A673 (cell line): ENCODE measurements at places on chromosomes 13 and 19. TPM values are rescaled to one million over a fixed set of nuclear protein-coding genes. Genes with fewer than 3 reads are reported as not detected.

- DNase-seq = peak; percentile 80
- H3K36me3 ChIP-seq = no peaks in the 10 kb centered on the region
- H3K4me1 ChIP-seq = no peaks in the 10 kb centered on the region
- H3K27ac ChIP-seq = no peak overlapping the region
Measured at GRCh38 chr19:18251587-18252369, 22.5 kb downstream of the IQCN start.

- H3K27me3 ChIP-seq = no peaks in the 10 kb centered on the region
- H3K4me3 ChIP-seq = no peak overlapping the region
- no peak overlapping the region for H3K27ac ChIP-seq
Measured at GRCh38 chr13:42350141-42350540, 78.2 kb downstream of the AKAP11 start.

GRCh38 chr13:44810061-44810840 is 179.0 kb downstream of the NUFIP1 start:
- no peak overlapping the region for H3K27ac ChIP-seq
- no peaks in the 10 kb centered on the region for H3K27me3 ChIP-seq
- H3K4me3 ChIP-seq = no peak overlapping the region

The PEAK3 gene
- not detected in 2 replicates for total RNA-seq

DNA sequence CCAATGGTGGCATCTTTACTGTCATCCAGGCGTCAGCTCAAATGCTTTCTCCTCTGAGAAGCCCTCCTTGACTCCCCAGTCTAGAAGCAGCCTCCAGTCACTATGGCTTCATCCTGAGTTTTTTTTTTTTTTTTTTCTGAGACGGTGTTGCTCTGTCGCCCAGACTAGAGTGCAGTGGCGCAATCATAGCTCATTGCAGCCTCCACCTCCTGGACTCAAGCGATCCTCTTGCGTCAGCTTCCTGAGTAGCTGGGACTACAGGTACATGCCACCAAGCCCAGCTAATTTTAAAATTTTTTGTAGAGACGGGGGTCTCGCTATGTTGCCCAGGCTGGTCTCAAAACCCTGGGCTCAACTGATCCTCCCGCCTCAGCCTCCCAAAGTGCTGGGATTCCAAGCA is 4.2 kb downstream of the NRTN start:
- H3K36me3 ChIP-seq = no peaks in the 10 kb centered on the region
- H3K4me1 ChIP-seq = peaks cover 16% of the 10 kb centered on the region
- H3K4me3 ChIP-seq = no peak overlapping the region
- no peak overlapping the region for H3K27ac ChIP-seq
- no peak for DNase-seq
- no peaks in the 10 kb centered on the region for H3K27me3 ChIP-seq

The B3GLCT gene
- total RNA-seq = 8.5 and 9.6 TPM in 2 replicates

DNA sequence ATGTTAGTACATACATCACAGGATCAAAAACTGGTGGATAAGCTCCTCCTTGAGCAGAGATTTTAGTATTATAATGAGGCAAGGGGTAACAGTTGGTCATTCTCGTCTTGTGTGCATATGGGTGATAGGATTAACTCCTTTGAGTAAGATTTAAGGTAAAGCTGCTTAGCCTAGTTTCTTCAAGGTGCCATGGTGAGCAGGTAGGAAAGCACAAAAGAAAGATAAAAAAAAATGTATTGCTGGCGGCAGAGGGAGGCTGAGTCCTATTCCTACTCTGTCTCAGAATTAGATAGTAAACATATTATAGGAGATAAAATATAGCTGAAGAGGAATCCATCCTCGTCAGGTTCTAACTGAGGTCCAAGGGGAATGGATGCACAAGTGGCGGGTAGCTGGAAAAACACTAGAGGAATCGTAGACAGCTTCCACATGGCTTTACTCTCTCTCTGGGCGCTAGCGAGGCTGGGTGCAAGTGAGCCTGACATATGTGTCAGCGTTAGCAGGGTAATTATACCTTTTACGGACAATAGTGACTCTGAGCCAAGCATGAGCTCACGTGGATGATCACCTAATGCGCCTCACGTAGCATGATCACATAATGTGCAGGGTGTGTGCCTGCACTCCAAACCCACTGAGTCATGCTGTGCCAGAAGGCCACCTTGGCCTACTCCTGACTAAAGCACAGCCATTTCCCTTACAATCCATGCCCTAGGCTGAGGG is 734.3 kb upstream of the MIR17HG start:
- H3K27me3 ChIP-seq = no peaks in the 10 kb centered on the region
- no peaks in the 10 kb centered on the region for H3K4me1 ChIP-seq
- H3K4me3 ChIP-seq = no peak overlapping the region
- DNase-seq = no peak
- no peaks in the 10 kb centered on the region for H3K36me3 ChIP-seq
- H3K27ac ChIP-seq = no peak overlapping the region

DNA sequence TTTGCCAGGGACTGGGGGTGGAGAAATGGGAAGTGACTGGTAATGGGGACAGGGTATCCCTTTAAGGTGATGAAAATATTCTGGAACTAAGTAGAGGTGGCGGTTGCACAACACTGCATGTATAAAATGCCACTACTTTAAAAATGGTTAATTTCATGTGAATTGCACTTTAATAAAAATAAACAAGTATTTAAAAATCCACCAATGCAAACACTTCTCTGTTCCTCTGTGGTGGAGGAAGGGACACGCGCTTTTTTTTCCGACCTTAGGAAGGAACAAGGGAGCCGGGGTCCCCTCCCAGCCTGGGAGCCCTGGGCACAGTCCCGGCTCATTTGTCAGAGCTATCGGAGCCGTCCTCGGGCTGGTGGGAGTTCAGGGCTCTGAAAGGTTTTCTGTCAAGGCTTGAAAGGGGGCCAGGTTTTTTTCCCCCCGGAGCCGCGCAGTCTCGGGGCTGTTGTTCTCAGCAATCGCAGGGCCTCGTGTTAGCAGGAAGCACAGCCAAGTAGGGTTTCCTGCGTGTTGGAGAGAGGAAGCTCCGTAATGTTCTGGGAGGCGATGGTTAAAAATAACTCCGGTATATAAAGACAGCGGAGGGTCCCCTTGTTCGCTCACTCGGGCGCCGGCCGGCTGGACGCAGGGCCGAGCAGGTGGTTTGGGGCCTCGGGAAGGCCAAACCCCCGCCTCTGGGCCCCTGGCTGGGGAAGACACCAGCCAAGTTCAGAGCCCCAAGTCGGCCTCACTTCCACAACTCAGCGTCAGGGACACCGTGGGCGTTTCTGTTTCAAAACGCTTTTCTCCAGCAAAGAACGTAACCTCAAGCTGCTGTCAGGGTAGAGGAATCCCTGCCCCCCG is 41.2 kb upstream of the KLF2 start:
- peaks cover 16% of the 10 kb centered on the region for H3K4me1 ChIP-seq
- H3K27ac ChIP-seq = peak overlapping the region; percentile 11
- no peak overlapping the region for H3K4me3 ChIP-seq
- H3K27me3 ChIP-seq = no peaks in the 10 kb centered on the region
- H3K36me3 ChIP-seq = no peaks in the 10 kb centered on the region

The OR7D2 gene
- total RNA-seq = not detected in 2 replicates

- no peaks in the 10 kb centered on the region for H3K27me3 ChIP-seq
- H3K4me1 ChIP-seq = no peaks in the 10 kb centered on the region
- DNase-seq = no peak
- H3K4me3 ChIP-seq = no peak overlapping the region
- H3K36me3 ChIP-seq = no peaks in the 10 kb centered on the region
Measured at GRCh38 chr13:22369840-22370239, 699.0 kb downstream of the FGF9 start.

GRCh38 chr19:42282819-42283187 is 13.8 kb downstream of the CIC start:
- no peak for DNase-seq
- H3K27me3 ChIP-seq = no peaks in the 10 kb centered on the region
- H3K4me1 ChIP-seq = peaks cover 58% of the 10 kb centered on the region
- H3K36me3 ChIP-seq = peaks cover 11% of the 10 kb centered on the region

The CEACAM4 gene
- total RNA-seq = not detected in 2 replicates

DNA sequence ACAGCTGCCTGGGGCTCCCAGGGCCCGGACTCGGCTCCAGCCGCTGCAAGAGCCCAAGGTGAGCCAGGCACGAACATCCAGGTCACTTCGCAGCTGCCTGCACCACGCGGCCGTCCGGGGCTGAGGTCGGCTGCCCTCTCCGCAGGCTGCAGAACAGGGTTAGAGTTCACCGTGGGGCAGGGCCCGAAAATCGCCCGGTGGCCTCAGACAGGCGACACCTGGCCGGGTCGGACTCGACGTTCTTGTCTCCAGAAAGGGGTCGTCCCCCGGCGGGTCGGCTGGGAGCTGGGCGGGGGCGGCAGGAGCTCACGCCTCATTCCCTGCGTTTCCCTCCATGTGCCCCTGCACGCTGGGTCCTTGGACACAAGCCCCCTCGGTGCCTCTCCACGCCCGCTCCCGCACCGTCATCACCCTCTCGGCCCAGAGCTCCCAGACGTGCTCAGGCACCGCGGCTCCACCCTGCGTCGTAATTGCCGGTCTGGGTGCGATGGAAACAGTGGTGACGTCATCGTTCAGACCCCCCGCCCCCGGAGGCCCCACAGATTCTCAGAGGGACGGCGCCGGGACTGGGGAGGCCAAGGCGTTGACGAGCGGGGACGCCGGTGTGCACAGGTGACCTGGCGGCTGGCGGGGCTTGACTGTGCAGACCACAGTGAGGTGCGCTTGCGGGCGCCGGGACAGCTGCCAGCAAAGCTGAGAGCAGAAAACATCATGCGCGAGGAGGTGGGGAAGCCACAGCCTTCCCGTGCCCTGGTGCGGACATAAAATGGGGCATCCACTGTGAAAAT is 4.0 kb upstream of the GRIN3B start:
- H3K27me3 ChIP-seq = peaks cover 48% of the 10 kb centered on the region
- peaks cover 20% of the 10 kb centered on the region for H3K4me1 ChIP-seq
- H3K4me3 ChIP-seq = peak overlapping the region; percentile 27
- H3K36me3 ChIP-seq = peaks cover 16% of the 10 kb centered on the region

The SLITRK6 gene
- total RNA-seq = 1.1 and 1.3 TPM in 2 replicates

DNA sequence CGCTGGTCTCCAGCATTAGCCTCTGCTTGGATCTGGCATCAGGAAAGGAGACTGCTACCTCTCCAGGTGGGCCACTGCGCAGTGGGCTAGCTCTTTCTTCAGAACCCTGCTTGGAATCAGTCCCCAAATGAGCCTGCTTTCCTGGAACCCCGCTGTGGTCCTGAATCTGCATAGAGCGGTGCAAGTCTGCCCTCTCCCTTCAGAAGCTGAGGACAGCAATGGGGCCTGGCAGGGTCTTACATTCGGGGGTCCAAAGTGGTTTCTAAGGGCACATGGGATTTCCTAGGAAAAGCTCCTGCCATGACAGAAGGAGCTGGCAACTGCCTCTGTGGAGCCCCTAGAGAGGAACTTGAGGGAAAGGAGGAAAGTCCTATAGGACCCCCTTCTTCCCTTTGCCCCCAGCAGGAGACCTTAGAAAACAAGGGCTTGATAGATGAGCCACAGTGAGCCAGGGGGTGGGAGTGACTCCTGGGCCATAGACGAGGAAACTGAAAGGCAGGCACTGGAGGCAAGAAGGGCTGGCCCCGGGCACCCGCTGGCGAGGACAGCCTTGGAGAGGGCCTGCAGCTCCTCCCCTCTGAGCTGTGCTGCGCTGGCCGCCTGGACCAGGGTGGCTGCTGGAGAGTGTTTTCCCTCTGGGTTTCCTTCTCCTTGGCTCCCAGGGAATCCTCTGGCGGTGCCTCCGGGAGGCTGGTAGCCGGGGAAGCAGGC is 1.4 kb upstream of the VSTM2B start:
- H3K4me3 ChIP-seq = no peak overlapping the region
- DNase-seq = no peak
- H3K36me3 ChIP-seq = no peaks in the 10 kb centered on the region
- no peak overlapping the region for H3K27ac ChIP-seq
- H3K4me1 ChIP-seq = no peaks in the 10 kb centered on the region

- no peaks in the 10 kb centered on the region for H3K36me3 ChIP-seq
- no peak overlapping the region for H3K4me3 ChIP-seq
- no peaks in the 10 kb centered on the region for H3K4me1 ChIP-seq
- no peak overlapping the region for H3K27ac ChIP-seq
Measured at GRCh38 chr13:19592657-19593180, 31.4 kb upstream of the TPTE2 start.

DNA sequence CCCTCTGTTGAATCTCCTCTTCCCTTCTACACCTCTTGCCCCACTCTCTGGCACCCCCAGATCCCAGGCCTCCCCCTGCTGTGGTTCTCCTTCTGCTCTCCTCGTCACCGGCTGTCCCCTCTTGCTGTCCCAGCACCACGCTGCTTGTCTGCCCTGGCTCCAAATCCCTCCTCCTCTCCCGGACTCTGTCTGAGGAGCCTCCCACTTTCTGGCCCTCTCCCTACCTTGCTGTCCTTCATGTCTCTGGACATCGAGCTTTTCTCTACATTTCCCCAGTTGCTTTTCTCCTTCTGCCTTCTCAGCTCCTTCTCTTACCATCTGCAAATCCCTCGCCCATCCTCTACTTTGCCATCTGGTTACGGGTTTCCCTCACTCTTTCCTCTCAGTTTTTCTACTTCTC is 1.2 kb downstream of the ZNF347 start:
- DNase-seq = no peak
- peak overlapping the region; percentile 42 for H3K4me3 ChIP-seq
- H3K36me3 ChIP-seq = no peaks in the 10 kb centered on the region

DNA sequence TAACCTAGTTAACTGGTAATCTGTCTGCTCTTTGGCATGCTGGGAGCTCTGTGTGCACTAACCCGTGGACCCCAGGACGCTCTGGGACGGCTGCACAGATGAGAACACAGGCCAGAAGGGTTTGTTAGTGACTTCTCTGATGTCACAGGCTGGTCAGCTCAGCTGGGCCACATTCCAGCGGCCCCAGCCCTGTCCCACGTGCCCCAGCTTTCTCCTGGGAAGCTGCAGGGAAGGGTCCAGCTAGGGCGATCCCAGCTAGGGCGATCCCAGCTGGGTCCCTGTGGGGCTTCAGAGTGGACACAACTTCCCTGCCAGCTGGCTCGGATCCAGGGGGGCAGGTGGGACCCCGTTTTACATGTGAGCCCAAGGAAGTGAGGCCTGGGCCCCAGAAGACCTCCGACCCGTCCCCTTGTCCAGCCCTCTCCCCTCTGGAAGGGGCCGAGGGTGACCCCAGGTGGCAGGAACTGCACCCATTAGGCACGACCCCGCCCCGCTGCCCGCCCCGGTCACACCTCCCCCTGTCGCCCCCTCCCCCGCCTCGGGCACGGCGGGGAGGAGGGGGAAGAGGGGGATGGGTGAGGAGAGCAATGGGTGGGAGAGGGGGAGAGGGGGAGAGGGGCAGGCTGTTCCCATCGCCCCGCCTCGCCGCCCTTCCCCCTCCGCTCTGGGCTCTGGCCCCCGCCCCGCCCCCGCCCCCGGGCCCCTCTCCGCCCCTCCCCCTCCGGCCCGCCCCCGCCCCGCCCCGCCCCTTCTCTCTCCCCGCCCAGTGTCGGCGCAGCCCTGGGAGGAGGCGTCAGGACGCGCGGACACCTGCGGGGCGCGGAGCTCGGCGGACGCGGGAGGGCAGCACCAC is 75.2 kb upstream of the MCF2L start:
- H3K4me1 ChIP-seq = peaks cover 15% of the 10 kb centered on the region
- DNase-seq = peak; percentile 33
- peak overlapping the region; percentile 44 for H3K4me3 ChIP-seq

GRCh38 chr13:97238432-97238831 is 16.3 kb downstream of the MBNL2 start:
- H3K27ac ChIP-seq = no peak overlapping the region
- peaks cover 15% of the 10 kb centered on the region for H3K4me1 ChIP-seq
- no peaks in the 10 kb centered on the region for H3K36me3 ChIP-seq
- H3K27me3 ChIP-seq = no peaks in the 10 kb centered on the region
- H3K4me3 ChIP-seq = no peak overlapping the region

The MBD3L3 gene
- total RNA-seq = 6.1 and 9.0 TPM in 2 replicates

The ZNF724 gene
- 19.0 and 21.0 TPM in 2 replicates for total RNA-seq
